HFFc6 (cell line): ENCODE measurements at places on chromosomes 13 and 19.

DNA sequence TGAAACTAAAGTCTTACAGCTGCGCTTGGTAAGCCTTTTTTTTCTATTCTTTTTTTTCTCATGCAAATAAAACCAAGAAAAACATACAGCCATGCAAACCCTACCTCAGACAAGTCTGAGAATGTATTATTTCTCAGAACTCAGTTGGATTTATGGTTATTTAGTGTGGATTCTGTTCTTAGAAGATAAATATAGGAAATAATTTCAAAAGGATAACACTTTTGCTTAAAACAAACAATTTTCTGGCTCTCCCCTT, 40.7 kb upstream of the TNFSF11 start:
- no peak for DNase-seq

DNA sequence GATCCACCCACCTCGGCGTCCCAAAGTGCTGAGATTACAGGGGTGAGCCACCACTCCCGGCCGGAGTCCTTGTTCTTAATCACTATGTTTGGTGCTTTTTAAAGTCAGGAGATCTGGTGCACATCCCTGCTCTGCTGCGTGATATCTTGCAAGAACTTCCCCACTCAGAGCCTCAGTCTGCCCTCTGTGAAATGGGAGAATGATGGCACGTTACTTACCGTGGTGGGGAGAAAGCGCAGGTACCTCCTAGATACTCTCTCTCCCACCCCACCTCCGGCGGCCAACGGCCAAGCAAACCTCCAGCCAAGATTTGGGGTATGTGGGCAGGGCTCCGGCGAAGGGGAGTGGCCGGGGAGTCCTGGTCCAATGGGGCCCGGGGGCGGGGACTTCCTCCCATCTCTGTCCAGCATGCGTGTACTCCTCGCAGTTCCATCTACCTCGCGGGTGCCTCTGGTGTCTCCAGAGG, at the start of gene RYR1:
TSS of gene RYR1 (plus strand) at position 424 of the 466 bp plus-strand sequence. CDS start 139 bp downstream, outside the sequence.
- no peak for DNase-seq

- DNase-seq = no peak
Measured at GRCh38 chr13:33639626-33640080, 178.3 kb upstream of the RFC3 start.

GRCh38 chr19:5956728-5957127, 21.2 kb downstream of the RANBP3 start:
- DNase-seq = no peak

DNA sequence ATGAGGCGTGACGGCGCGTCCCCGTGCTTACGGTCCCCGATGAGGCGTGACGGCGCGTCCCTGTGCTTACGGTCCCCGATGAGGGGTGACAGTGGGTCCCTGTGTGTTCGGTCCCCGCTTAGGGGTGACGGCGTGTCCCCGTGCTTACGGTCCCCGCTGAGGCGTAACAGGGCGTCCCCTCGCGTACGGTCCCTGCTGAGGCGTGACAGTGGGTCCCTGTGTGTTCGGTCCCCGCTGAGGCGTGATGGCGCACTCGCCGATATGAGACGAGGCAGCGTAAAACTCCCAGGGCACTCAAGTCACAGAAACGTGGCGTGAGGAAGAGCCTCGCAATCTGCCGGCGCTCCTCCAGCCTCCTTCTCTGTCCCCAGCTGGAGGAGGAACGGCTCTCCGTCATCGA, 20.9 kb downstream of the CFAP97D2 start:
- DNase-seq = no peak

DNA sequence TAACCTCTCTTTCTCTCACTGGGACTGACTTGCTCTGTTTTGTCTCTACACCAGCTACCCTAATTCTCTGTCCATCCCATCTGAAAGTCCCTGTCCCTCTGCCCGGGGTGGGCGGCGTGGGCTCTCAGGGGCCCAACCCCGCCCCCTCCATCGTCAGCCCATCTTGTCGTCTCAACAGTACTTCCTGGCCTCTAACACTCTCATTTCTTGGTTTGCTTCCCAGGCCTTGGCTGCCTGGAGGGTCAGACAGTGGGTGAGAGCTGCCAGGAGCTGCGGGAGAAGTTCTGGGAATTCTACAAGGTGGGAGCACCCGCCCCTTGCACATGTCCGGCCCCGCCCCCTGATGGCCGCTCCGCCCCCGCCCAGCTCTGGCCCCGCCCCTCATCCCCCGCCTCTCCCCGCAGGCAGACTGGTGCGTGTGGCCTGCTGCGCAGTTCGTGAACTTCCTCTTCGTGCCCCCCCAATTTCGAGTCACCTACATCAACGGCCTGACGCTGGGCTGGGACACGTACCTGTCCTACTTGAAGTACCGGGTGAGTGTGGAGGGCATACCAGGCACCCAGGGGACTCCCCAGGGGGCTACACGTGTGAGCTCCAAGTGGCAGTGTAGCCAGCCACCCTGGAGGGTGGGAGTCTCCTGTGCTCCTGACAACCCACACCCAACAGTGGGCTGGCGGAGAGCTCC, 1.7 kb downstream of the MPV17L2 start:
- no peak for DNase-seq

GRCh38 chr13:20426766-20427448, 98.8 kb downstream of the CRYL1 start:
- DNase-seq = no peak

DNA sequence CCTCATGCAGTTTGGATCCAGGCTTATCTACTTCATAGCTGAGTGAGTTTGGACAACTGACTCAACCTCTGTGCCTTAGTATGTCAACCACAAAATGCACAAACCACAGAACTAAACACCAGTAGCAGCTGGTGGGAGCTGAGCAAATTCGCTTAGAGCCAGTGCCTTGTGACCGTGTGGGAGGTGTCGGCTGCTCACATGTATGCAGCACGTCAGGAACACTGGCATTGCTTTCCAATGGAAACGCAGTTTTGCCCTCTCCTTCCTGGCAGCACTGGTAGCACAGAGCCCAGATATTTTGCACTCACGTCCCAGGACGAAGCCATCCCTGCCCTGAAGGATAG, 8.3 kb upstream of the NTN5 start:
- peak; percentile 8 for DNase-seq

GRCh38 chr13:36154567-36155291, 23.5 kb upstream of the DCLK1 start:
- no peak for DNase-seq

DNA sequence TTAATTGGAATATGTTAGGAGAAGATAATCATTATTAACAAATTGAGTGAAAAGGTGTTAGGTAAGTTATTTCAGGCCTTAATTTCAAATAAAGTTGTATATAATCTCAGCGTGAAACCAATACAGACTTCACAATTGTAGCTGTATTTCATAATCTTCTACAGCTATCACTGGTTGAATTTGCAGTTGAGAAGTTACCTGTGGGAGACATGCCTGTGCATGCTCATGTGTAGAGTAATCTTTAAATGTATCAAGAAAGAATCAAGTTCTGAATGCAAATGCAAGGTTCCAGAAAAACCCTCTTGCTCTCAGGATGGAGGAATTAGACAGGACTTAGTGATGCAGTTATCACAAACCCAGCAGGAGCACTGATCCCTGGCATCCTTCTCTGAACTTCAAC, 938.4 kb upstream of the SLC10A2 start:
- DNase-seq = no peak

DNA sequence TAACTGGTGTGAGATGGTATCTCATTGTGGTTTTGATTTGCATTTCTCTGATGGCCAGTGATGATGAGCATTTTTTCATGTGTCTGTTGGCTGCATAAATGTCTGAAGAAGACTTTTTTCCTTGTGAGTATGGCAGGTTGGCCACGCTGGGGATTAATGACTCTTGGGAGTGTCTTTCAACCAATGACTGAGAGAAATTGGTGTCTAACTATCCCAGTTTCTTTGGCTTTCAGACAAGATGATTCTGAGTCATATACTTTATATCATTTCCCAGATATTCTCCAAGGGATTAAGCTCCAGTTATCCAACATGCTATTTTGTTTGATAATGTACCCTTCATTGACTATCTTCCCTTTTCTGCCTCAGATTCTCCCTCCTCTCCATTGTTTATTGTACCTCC, 35.5 kb upstream of the CSNK1A1L start:
- DNase-seq = no peak

GRCh38 chr19:30003866-30004265, 61.8 kb downstream of the URI1 start:
- no peak for DNase-seq

DNA sequence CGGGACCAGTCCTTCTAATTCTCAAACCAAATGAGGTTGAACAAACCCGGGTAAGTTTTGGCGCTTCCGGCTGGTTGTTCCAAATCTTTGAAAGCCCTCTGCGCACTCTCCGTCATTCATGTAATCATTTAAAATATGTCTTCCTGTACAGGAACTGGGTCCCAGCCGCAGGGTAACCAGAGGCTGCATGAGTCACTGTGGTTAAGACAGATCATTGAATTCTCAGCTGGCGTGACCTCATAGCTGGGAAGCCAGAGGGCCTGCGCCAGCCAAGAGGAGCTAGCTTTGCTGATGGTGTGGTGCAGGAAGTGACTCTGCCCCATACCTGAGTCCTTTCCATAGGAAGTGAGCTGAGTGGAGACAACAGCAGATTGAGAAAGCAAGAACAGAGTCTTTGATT, 135.2 kb downstream of the TSHZ3 start:
- peak; percentile 98 for DNase-seq

GRCh38 chr19:940591-941291, 14.9 kb downstream of the ARID3A start:
- no peak for DNase-seq

GRCh38 chr13:66534561-66534960, 695.6 kb downstream of the PCDH9 start:
- no peak for DNase-seq

DNA sequence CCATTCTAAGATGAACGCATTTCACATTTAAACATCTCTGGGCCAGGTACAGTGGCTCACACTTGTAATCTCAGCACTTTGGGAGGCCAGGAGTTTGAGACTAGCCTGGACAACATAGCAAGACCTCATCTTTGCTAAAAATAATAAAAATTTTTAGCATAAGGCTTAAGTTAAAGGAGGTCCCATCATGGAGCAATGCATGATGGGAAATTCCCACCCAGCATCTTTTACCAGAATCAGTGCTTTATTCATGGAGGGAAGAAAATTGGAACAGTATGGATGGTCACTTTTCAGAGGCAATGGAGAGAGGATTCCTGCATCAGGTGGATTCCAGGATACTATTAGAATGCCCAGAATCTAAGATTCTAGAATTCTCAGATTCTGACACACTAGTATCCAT, 3.8 kb upstream of the KLK8 start:
- DNase-seq = no peak

DNA sequence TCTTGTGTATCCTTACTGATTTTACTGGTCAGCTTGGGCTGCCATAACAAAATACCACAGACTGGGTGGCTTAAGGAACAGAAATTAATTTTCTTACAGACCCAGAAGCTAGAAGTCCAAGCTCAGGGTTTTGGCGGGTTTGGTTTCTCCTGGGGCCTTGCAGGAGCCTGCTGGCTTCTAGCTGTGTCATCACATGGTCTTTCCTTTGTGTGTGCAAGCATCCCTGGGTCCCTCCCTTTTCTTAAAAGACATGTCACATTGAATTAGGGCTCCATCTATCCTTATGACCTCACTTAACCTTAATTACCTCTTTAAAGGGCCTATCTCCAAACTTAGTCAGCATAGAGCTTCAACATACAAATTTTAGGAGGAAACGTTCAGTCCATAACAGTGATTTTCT, 23.4 kb downstream of the UBAC2 start:
- no peak for DNase-seq

DNA sequence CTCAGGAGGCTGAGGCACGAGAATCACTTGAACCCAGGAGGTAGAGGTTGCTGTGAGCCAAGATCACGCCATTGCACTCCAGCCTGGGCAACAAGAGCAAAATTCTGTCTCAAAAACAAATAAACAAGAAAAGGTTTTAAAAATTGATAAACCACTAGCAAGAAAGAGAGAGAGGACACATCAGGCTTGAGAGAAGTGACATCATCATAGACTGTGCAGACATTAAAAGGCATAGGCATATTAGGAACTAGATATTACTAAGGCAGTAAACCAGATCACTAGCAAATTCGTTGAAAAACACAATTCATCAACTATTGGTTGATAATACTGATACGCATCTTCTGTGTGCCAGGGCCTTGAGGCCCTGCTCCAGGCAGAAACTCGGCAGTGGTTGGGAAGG, 7.7 kb downstream of the A1BG start:
- DNase-seq = no peak

GRCh38 chr19:40578442-40578908, 1.8 kb downstream of the SHKBP1 start:
- DNase-seq = no peak

GRCh38 chr13:79871594-79871993, 390.6 kb downstream of the NDFIP2 start:
- DNase-seq = no peak

GRCh38 chr13:100790405-100790804, 115.8 kb upstream of the TMTC4 start:
- no peak for DNase-seq

- DNase-seq = no peak
Measured at GRCh38 chr13:101989798-101990350, 412.0 kb downstream of the FGF14 start.

- peak; percentile 54 for DNase-seq
Measured at GRCh38 chr13:40152145-40152544, 496.7 kb downstream of the COG6 start.

- no peak for DNase-seq
Measured at GRCh38 chr19:34504273-34504808, 22.8 kb downstream of the WTIP start.

- DNase-seq = peak; percentile 39
Measured at GRCh38 chr13:33321686-33322542, 36.4 kb upstream of the STARD13 start.

DNA sequence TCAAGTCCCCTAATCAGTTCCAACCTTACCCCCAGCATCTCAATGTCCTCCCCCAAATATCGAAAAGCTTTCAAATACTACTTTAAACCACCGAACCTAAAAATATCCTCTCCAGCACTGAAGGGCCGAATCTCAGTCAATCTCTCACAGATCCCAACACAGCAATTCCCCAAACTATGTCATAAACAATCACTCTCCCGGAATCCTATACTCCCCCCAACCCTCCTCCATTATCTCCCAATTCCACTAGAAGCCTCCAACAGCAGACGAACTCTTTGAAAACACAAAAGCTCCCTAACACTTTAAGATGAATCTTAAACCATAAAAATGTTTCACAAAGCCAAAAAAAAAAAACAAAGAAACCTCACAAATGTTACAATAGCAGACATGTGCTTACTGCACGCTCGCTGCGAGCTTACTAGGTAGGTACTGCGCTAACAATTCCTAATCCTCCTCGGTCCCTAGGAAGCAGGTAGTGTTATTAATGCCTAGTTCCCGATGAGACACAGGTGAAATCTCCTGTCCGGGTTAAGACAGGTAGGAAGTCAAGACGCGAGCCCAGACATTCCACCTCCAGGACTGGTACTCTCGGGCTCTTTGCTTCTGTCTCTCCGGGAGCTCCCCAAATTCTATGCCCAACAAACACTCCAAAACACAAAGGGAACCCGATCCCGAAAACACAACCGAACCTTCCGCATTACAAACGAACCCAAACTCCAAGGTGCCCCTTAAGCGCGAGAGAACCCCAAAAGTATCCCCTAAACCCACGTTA, 14.2 kb downstream of the FBXO46 start:
- no peak for DNase-seq

- DNase-seq = no peak
Measured at GRCh38 chr19:32309711-32310390, 35.6 kb upstream of the ZNF507 start.

GRCh38 chr13:23915308-23915707, 18.0 kb upstream of the C1QTNF9B start:
- no peak for DNase-seq
